ENCODE measurements at places on chromosomes 2 and 18.

DNA sequence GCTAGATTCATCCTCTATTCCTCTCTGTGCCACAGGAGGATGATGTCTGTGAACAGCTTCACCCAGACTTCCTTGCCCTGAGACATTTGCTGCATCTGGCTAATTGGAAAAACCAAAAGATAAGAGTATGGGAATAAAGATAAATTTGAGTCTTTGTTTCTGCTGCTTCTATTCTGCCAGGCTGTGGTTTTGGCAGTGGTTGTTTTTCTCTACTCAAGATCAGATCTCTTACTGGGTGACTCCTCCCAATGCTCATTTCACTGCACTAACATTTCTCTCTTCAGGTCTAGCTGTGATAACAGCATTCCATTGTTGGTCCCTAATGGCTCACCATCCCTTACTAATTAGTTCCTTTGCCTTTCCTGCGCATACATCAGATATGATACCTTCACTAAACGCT, 89.5 kb downstream of the CALCRL start:
- peak; percentile 48 for DNase-seq

- no peak for DNase-seq
These were observed 58.3 kb downstream of the PELI1 start for GRCh38 chr2:64085936-64086335.

DNA sequence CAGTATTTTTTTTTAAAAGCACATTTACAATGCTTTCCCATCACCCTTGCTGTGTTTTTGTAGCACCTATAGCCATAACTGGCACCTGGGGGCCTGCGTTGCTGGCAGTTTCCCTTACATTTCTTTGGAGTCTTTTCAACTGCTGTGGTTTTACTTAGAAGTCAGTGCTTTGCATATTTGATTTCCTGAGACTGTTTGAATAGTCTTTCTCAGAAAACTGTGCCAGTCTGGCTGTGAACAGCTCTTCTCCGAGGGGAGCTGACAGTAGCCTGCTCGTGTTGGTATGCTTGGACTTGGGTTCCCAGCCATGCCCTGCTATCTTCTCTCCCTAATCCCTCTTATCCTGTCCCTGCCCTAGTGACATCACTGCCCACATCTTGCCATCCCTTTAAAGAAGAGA, 81.5 kb downstream of the DPP4 start:
- no peak for DNase-seq

DNA sequence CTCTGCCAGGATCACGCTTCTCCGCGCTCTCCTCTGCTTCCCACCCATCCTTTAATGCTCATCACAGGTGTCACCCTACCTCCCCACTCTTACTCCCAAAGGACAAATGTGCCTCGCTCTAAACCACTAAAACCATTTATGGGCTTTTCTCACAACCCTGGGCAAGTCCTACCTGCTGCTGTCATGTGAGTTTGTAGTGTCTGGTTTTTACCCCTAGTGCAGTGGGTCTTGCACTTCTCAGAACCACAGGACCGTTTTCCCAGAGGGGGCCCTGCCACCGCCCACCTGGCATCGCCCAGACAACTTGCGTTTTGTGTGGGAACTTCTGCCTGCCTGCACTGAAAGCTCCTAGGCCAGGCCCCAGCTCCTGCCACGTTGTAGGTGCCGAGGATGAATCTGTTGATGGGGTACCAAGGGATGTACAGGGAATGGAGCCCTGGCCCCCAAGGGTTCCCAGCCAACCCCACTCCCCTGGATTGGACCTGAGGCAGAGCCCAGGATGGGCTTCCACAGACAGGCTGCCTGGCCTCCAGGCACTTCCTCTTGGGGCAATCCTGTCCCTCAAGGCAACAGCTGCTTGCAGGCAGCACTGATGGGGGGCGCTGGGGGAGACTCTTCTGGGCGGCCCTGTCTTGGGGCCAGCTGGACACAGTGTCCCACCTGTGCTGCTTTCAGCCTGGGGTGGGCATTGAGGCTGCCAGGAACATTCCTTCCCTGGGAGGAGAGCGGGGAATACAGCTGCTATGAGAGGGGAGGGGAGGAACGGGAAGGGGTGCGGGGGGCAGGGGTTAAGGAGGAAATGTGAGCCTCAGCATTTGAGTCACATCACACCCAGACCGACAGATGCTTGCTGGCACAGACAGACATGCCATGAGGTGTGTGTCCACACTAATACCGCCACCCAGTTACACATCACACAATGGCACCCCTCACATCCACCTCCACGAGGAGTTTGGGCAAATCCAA, 176.3 kb downstream of the ZFP36L2 start:
- DNase-seq, result no peak
